Erythroblast (primary cell): ENCODE measurements at places on chromosomes 3 and 15.

DNA sequence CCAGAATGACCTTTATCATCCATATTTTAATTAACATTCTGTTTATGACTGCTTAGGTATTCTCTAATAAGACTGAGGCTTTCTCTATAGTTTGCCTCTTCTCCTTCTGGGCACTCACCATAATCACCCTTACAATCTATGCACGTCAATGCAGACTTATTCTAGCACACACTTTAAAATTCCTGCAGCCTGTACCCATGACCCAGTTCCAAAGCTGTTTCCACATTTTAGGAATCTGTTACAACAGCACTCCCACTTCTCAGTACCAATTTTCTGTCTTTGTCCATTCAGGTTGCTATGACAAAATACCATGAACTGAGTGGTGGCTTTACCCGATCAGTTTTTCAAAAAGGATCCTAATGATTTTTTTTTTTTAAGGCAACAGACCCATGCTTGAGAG is 103.5 kb downstream of the SOX14 start:
- no peak for DNase-seq

GRCh38 chr3:56573501-56573900 is 16.5 kb downstream of the CCDC66 start:
- DNase-seq = no peak

DNA sequence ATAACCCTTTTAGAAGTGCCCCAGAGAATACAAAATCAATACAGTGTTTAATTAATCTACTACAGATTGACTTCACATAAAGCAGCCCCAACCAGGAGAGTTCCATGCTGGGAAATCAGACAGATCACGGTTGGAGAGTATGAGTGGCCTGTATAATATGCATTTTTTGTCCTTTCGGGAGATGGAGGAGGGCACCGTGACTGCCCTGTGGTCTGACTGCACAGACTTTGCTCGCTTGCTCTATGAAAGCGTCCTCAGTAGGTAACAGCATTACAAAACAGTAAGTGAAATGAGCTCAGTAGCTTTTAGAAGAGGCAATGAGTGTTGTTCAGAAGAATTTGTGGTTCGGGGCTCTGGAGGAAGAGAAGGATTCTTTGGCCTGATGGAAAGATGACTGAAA is 34.2 kb upstream of the SKIL start:
- DNase-seq = no peak

DNA sequence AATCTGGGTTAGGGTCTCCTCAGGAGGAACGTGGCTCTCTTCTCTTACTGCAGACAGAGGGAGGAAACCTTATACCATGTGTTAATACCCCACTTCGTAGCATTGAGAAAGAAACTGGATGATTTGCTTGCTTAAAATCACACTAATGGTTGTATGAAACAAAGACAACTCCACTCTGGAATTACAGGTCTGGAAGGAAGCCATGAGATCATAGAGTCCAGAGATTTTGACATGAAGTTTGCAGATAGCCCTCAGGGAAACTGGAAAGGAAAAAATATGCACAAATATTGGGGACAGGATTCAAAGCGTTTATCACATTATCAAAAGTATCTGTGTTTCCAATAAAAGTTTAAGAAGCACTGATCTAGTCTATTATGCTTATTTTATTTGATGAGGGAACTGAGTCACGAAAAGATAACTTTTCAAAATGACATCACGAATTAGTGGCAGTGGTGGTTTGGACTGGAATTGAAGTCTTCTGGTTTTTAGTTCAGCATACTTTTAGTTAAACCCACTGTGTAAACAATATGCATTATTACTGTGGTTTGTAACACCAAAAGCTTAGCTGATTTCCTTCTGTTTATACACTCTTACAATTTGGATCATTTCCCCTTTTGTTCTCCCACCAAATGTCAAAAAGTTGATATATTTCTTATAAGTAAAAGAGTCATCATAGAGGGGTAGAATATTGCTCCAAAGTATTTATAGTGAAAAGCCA is 16.8 kb downstream of the FGF7 start:
- no peak for DNase-seq

- no peak for DNase-seq
Measured at GRCh38 chr15:35458176-35458856, 87.6 kb downstream of the DPH6 start.

- DNase-seq = no peak
Measured at GRCh38 chr3:151425627-151426340, 35.1 kb downstream of the IGSF10 start.

DNA sequence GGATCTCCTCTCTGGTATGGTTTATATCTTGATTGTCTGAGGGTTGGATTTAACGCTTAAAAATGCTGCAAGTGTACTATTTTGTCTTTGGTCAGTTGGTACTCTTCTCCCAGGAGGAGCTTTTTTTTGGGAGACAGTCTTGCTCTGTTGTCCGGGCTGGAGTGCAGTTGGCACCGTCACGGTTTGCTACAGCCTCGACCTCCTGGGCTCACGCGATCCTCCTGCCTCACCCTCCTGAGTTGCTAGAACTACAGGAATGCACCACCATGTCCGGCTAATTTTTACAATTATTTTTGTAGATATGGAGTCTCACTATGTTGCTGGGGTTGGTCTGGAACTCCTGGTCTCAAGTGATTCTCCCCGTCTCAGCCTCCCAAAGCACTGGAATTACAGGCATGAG is 89.5 kb downstream of the FNDC3B start:
- DNase-seq = no peak

GRCh38 chr3:125479091-125479490 is 40.9 kb downstream of the SNX4 start:
- DNase-seq = no peak

DNA sequence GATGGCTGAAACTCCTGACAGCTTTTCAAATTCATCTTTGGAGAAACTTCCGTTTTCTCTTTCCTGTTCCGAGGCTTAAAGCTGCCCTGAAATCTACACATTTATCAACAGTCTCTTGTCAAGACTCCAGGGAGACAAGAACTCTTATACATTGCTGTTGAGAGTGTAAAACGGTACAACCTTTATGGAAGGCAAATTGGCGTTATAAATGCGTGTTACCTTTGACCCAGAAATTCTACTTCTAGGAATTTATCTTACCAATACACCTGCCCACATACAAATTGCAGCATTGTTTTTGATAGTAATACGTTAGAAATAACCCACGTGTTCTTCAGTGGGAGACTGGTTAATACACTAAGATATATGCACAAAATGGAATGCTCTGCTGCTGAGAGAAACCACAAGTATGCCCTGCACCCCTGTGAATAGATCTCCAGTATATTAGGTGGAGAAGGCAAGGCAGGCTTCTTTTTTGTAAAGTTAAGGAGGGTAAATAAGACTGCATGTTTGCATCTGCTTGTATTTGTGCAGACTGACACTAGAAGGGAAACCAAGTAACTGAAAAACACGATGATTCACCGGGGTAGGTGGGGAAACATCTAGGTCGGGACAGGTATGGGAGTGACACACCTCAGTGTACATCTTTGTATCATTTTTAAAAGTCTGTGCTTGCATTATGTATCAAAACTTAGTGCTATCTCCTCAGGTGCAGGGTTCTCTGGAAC is 97.5 kb downstream of the IGF1R start:
- DNase-seq = peak; percentile 21

- DNase-seq = no peak
Measured at GRCh38 chr3:11477407-11477911, 166.3 kb downstream of the VGLL4 start.

DNA sequence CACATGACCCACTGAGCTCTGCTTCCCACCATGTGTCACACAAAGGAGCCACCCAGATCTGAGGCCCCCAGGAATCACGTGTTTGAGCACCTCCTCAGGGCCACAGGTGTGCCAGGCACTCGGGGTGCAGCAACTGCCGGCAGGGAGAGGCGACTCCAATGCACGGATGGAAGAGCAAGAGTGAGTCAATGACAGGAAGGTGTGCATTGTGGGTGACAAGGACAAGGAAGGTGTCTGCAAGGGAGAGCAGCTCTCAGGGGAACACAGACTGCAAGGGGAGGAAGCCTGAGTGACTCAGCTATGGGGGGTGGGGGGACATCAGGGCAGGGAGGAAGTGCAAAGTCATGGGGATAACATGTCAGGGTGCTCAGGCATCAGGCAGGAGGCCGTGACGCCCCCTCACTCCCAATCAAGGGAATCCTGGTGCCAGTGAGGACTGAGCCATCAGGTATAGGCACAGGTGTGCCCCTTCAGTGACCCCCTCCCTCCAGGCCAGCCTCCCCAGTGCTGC is 67.4 kb downstream of the NUP210 start:
- peak; percentile 66 for DNase-seq

DNA sequence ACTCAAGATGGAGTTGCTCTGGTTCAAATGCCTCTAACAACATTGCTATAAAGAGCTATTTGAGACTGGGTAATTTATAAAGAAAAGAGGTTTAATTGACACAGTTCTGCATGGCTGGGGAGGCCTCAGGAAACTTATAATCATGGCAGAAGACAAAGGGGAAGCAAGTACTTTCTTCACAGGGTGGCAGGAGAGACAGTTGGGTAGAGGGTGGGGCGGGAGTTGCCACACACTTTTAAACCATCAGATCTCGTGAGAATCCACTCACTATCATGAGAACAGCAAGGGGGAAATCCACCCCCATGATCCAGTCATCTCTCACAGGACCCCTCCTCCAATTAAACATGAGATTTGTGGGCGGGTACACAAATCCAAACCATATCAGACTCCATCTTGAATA is 30.7 kb downstream of the MAP2K5 start:
- no peak for DNase-seq

GRCh38 chr3:134001251-134001650 is 28.5 kb downstream of the SLCO2A1 start:
- no peak for DNase-seq
